ENCODE measurements at places on chromosomes 12 and 14.
A peak's percentile ranks its signal among the peaks of the same experiment; 100 is the strongest.

GRCh38 chr12:65666876-65667275 is 157.4 kb upstream of the HMGA2 start:
- no peak for DNase-seq

GRCh38 chr12:99392091-99392850 is 255.3 kb upstream of the GARIN6 start:
- no peak for DNase-seq

DNA sequence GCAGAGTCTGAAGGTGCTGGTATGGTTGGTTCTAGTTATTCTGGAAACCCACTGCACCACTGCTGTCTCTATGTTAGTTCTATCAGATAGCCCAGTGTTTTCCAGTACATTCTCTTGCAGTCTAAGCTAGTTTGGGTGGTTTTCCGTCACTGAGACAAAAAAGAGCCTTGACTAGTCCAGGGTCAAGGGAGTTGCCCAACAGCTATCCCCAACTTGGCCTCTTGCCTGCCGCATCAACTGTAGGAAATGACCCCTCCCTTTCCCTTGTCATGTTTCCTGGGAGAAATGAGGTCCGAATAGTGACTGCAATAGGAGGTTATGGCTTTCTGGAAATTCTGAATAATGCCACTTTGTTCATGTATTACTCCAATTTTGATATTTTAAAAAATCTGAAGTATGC is 160.4 kb downstream of the EFCAB11 start:
- DNase-seq, result no peak

DNA sequence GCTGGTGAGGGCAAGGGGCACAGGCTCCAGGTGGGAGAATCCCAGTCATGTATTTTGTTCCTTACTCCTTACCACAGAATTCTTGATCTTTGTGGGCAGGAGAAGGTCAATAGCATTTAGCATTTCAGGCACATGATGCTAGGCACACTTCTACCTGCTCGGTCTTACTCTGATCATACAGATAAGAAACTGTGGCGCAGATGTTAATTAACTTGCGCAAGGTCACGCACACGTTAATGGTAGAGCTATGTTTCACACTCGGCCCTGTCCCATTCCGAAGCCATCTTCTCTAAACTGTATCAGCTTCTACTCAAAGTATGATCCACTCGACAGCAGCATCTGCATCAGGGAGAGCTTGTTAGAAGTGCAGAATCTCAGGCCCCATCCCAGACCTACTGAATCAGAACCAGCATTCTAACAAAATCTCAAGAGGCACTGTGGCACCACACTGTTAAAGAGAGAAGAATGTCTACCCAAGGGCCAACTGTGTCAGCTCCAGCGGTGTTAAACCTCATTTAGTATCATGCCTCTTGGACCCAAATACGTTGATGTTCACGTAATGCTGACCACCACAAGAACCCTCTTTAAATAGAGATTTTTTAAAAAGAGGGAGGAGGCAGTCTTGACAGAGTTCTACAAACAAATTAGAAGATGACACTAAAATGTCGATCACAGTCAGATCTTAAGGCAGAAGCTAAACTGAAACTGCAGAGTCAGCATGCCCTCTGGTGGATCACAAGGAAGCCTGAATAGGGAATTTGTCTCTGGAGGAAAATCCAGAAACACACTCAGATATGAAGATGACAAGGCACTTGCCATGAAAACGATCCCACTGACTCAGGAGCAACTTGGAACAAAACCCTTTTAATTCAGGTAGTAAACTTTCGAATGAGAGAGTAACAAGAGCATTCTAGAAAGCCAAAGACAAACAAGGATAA is 7.3 kb downstream of the STXBP6 start:
- peak; percentile 13 for DNase-seq

DNA sequence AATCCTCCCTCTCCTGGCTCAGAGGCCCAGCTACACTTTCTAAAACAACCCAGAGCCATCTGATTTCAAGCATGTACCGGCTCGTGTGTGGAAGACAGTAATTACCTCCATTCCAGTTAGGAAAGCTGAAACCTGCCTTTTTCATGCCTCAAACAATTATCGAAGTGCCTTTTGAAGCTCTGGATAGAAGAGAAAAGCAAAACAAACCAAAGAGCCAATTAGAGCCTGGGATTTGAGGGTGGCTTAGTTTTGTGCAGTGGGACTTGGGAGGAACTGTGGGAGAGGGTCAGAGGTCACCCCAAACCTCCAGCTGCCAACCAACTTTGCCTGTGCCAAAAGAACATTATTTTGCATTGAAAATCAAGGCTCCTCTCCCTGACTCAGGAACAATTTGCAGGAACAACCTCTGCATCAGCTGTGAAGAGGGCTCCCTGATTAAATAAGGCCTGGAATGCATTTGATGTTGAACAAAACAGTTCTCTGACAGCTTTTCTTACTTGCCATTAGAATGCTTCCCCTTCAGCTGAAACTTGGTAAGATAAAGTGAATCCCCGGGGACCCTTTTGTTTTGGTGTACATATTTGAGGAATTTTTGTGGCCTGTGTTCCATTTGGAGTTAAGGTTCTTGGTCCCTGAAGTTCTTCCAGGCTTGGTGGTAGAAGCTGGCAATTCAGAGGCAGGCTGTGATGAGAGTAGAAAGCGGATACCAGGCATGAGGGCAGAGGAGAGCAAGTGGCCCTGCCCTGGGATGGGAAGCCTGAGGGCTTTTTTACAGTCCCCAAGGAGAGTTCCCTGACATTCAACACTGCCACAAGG is 270.1 kb downstream of the ZFP36L1 start:
- DNase-seq, result no peak

- DNase-seq, result no peak
These were observed 43.9 kb upstream of the PCED1B start for GRCh38 chr12:47035484-47035883.

GRCh38 chr14:51540364-51540763 is 111.3 kb upstream of the FRMD6 start:
- no peak for DNase-seq

GRCh38 chr12:48794870-48795269 is 6.0 kb upstream of the ADCY6 start:
- no peak for DNase-seq

DNA sequence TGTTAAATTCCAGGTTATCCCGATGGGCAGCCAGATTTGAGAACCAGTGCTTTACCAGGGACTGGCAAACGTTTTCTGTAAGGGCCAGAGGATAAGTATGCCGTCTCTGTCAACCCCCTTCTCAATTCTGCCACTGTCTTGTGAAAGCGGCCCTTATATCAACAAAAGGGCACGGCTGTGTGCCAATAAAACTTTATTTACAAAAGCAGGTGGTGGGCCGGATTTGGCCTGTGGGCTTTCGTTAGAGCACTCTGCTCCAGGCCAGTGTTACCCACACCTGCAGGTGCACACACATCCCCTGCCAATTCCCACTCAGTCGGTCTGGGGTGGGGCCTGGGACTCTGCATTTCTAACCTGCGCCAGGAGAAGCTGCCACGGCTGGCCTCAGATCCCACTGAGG is 111.2 kb downstream of the RFLNA start:
- DNase-seq, result no peak

DNA sequence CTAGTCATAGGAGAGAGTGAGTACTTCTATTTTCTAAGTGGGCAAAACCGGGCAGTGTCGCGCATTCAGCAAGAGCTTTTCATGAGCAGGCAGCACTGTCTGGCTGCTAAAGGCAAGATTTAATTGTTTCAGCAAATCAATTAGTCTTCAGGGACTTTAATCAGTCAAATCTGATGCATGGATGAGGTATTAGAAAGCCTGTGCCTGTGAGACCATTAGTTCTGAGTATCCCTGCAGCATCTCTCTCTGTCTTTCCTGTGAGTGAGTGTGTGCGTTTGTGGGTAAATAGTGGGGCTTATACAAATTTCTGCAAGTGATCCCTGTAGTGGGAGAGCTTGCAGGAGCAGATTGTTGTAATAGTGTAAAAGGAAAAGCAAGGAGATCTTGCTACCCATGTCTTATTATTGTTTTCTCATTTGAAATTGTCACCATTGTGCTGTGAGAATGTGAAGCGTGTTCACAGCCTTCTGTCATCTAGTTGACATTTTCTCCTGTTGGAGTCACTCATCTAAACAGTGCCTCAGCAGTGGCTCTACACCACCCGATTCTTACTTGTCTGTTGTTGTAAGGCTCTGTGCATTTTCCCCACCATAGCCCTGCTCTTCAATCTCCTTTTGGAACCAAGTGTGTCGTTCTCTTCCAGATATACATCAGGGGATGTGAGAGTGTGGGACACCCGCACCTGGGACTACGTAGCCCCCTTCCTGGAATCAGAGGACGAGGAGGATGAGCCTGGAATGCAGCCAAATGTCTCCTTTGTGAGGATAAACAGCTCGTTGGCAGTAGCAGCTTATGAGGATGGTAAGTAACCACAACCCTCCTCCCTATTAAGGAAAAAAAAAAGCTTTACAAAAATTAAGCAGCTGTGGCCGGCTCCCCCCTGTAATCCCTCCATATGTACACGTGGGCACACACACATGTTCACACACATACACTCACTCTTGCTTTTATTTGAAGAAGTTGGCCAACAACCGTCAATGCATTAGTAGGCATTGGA is 53.6 kb downstream of the FBXW8 start:
- DNase-seq, result no peak

DNA sequence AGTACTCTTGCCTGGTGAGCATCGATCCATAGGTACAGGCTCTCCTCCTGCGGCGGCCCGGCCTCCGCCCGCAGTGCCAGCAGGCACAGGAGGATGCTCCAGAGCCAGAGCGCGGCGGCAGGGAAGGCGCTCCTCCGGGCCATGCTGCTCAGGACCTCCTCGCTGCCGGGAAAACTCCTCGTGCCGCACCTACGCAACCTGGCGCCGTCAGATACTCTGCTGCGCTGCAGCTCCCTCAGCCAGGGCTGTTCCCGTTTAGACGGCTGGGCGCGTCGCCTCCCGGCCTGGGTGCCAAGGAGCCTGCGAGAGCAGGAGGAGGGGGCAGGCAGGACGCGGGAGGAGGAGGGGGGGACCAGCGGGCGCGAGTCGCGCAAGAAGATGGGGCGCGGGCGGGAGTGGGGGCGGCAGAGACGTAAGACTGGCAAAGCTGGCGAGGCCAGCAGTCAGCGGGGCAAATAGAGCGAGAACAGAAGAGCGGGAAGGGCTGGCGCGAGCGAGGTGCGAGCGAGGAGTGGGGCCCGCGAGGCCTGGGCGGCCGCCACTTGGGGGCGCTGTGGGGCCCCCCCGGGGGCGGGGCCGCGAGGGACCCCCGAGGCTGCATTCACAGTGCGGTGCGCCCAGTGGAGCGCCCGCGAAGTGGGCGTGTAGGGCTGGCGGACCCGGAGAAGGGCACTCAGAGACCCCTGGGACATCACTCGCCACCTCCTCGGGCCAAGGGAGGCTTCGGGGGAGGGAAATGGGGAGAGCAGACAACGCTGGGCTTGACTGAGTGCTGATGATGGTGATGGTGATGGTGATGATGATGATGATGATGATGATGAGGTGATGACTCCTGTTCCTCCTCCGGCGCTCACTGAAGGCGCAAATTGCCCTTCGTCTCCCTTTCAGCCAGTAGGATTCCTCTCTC is at the start of gene WIF1:
Gene WIF1 (minus strand): TSS at position 257 of the 907 bp plus-strand sequence. CDS start 114 bp downstream, at position 143.
- peak; percentile 35 for DNase-seq

DNA sequence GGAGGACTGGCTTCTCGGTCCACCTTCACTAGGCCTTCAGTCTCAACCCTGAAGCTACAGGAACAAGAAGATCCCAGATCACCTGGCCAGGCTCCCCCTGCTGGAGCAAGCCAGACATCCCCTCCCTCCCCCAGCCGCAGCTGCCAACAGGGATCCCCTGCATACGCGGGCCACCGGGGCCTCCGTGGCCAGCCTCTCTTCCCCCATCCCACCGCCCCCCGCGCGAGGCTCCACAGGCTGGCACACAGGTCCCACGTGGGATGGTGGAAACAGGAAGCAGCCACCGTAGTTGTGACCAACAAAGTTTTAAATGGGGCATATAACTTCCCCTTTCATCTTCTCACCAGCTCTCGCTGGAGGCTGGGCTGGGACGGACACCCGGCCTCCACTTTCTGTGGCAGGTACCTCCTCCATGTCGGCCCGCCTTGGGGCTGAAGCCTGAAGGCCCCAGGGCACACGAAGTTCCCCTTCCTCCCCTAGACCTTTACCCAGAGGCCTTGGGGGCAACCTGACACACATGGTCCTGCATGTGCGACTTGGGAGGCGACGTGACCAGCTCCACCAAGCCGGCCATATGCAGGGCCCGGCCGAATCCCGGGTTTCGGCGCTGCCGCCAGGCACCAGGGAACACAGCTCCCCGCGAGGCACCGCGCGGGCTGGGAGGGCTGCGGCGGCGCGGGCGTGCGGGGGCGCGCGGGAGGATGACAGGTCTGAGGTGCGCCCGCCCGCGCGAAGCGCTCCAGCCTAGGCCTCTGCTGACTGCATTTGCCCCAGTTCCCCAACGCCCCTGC is 44.4 kb upstream of the PNMA1 start:
- DNase-seq, result peak; percentile 59

GRCh38 chr12:34244608-34245007 is 222.3 kb downstream of the ALG10 start:
- DNase-seq, result no peak

GRCh38 chr12:115132905-115133304 is 448.9 kb upstream of the TBX3 start:
- no peak for DNase-seq

GRCh38 chr14:90491221-90491885 is 94.5 kb downstream of the CALM1 start:
- peak; percentile 92 for DNase-seq

GRCh38 chr12:120399531-120399930 is 30.6 kb upstream of the MSI1 start:
- no peak for DNase-seq

- DNase-seq, result no peak
These were observed 3.6 kb downstream of the SCAF11 start for GRCh38 chr12:45986641-45987339.

GRCh38 chr14:91138511-91139359 is 24.9 kb downstream of the DGLUCY start:
- DNase-seq, result no peak

DNA sequence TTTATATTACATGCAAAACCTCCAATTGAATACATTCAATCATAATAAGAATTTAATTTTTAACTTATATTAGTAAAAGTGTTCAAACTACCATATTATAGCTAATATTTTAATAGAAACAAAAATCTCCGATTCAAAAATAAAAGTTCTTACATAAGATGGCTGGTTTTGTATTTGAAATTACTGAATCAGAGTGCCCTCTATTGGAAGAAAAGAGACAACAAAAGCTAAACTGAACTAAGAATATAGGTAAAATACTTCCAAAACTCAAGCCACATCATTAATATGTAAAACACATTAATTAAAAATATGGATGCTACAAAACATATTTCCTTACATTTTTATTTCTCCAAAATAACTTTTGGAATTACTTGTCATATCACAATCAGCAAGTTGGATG is 120.3 kb downstream of the GARIN6 start:
- no peak for DNase-seq

- no peak for DNase-seq
These were observed 50.5 kb downstream of the METTL25 start for GRCh38 chr12:82408844-82409243.

- no peak for DNase-seq
These were observed 760 bp downstream of the ACTN1 start for GRCh38 chr14:68978172-68978911.

Measured in occipital lobe (tissue), 3 donors.